Panc1 (cell line): ENCODE measurements at places on chromosomes 7 and 10. TPM values are rescaled to one million over a fixed set of nuclear protein-coding genes. Genes with fewer than 3 reads are reported as not detected.

Gene ITPRIP
- 55.0 TPM for total RNA-seq

Gene SRRT
- 248 TPM for total RNA-seq

GRCh38 chr10:112375721-112376395, 1.9 kb downstream of the ACSL5 start:
- no peak for DNase-seq

DNA sequence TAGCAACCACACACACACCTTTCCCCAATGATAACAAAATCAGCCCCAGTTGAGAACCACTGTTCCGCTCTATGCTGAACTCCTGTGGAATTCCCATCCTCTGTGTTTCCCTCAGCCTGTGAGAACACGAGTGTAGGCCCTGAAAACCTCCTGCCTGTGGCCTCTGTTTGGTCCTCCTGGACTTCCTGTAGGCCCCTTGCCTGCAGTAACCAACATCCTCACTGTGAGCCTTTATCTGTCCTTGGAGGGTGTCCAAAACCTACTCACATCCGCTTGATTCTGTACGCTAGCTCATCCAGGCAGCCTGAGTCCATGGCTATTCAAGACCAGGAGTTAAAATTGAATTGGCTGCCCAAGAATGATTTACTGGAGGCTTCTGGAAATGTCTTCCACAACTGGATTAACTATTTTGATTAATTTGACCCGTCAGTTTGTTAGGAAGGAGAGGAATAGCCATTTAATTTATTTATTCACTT, 149.8 kb downstream of the AKR1D1 start:
- no peak for DNase-seq

Gene CCDC172
- total RNA-seq = not detected

DNA sequence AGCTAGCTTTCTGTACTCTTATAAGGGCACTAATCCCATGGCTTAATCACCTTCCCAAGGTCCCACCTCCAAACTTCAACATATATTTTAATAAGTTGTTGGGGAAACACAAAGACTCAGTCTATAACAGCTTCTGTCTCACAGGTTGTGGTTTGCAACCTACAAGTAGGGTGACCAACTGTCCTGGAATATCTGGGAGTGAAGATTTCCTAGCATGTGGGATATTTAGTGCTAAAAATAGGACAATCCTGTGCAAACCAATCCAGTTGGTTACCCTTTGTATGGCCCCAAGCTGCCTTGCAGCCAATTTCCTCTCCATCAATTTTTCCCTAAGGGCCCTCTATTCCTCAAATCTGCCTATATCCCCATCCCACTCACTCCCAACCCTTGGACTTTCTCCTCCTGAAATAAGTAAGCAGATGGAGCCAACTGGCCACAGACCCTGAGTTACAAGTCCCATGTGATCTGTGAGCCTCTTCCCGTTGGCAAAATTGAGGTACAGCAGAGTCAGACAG, 82.3 kb downstream of the FAM13C start:
- no peak for DNase-seq

GRCh38 chr10:614790-615582, 74.5 kb downstream of the DIP2C start:
- no peak for DNase-seq

GRCh38 chr7:104855861-104856260, 158.1 kb upstream of the KMT2E start:
- DNase-seq = no peak

Gene NPC1L1
- total RNA-seq = not detected

- DNase-seq = no peak
Observed at GRCh38 chr10:125105706-125106255, 54.6 kb downstream of the CTBP2 start.

Gene CYP3A5
- total RNA-seq = 0.31 TPM

Gene PCLO
- 1.1 TPM for total RNA-seq

- DNase-seq = no peak
Observed at GRCh38 chr10:57018452-57018851, 657.4 kb upstream of the ZWINT start.

GRCh38 chr10:12642036-12642435, 292.7 kb downstream of the CAMK1D start:
- no peak for DNase-seq

GRCh38 chr7:34673066-34673465, 15.0 kb downstream of the NPSR1 start:
- DNase-seq = no peak

Gene ADRB1
- total RNA-seq = 12.9 TPM

GRCh38 chr7:37493123-37493522, 44.5 kb upstream of the ELMO1 start:
- DNase-seq = no peak

- no peak for DNase-seq
Observed at GRCh38 chr10:37957841-37958240, 18.6 kb downstream of the ZNF25 start.

Gene ATOH7
- 0.28 TPM for total RNA-seq

- DNase-seq = no peak
Observed at GRCh38 chr10:97903128-97904017, 53.7 kb downstream of the GOLGA7B start.

DNA sequence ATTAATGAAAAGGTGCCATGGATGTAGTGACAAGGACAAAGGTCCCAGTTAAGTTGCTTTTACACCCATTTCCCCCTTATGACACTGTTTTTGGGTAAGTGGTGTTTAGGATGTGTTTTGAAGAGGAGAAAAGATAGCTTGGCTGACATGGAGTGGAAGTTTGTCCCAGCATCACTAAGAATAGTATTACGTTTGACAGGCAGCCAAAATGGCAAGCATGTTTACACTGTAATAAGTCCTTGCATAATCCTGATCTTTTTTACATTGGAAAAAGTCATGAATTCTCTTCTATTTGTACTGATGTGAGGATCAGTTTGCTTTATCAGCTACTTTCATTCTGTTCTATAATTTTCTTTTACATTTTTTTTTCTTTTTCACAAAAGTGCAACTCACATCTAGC, 137.8 kb downstream of the CHRM2 start:
- DNase-seq = no peak

DNA sequence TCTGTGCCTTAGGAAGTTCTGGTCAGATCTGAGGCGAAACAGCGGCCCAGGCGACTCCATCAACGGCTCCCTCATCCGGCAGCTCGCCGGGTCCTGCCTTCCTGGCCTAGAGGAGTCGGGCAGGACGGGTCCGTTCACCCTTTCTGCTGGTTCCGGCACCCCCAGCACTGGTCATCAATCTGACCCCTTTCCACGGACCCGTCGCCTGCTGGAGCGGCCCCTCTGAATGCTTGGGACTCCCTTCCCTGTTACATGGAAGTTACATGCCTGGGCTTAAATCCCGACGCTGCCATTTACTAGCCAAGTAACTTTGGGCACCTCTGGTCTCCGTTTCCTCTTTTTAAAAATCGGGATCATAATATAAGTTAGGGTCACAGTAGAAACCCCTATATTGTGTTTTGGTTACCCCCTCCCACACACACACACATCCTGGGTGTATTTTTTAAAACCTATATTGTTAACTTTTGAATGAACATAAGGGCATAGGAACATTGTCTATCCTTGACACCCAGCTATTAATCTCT, 607 bp upstream of the GGCT start:
- peak; percentile 41 for DNase-seq

DNA sequence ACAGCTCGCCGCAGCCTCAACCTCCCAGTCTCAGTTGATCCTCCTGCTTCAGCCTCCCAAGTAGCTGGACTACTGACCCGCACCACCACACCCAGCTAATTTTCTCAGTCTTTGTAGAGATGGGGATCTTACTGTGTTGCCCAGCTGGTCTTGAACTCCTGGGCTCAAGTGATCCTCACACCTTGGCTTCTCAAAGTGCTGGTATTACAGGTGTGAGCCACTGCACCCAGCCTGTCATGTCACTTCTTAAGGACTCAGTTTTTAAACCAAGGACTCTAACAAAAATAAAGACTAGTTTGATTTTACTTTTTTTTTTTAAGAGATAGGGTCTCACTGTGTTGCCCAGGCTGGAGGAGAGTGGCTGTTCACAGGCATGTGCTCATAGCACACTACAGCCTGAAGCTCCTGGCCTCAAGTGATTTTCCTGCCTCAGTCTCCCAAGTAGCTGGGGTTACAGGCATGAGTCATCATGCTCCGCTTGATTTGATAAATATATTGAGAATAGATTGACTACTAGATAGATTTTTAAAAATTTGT, 16.5 kb upstream of the PPP3CB start:
- no peak for DNase-seq

- no peak for DNase-seq
Observed at GRCh38 chr10:47351899-47352815, 4.0 kb downstream of the RBP3 start.

Gene GPR85
- not detected for total RNA-seq

Gene CACUL1
- 44.1 TPM for total RNA-seq

DNA sequence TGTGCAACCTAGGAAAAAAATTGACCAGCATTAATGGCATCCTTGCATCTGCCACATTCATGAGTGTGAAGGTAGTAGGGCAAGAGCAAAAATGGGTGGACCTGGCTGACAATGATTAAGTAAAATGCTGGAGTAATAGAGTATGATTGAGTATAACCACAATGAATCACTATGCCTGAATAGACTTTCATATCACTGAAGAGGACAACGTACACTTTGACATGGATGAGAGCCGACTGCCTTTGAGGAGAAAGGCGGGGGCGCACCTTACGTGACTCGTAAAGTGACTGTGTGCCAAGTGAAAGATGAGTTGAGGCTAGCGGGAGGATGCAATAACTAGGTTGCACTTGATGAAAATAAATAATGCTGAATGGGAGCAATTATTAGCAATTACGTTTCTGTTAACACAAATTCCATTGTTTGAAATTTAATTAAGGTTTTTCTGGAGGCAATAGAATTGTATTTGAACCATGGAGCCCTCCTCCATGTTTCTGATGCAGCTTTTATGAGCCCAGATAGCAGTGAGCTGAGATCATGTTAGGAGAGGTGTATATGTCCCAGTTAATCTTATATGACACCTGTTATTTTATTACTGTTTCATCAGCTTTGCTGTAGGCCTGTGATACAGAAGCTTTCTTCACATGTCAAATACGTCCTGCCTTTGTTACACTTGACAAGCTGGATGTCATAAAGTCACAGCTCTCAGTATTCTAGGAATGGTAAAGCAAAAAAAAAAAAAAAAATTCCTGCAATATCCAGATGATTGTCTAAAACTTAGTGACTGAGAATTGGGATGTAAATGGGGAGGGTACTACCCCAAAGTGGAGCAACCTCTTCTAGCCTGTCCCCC, 596.5 kb downstream of the NXPH1 start:
- no peak for DNase-seq

- DNase-seq = no peak
Observed at GRCh38 chr10:7007600-7008190, 403.1 kb downstream of the SFMBT2 start.

Gene SNCG
- 5.2 TPM for total RNA-seq

Gene EN2
- total RNA-seq = 1.5 TPM

GRCh38 chr7:70376561-70377031, 755.3 kb upstream of the GALNT17 start:
- DNase-seq = no peak

GRCh38 chr7:36881233-36881874, 157.1 kb upstream of the AOAH start:
- DNase-seq = no peak

- no peak for DNase-seq
Observed at GRCh38 chr7:2307690-2308107, 6.5 kb downstream of the SNX8 start.

GRCh38 chr10:124913167-124913566, 28.8 kb upstream of the ZRANB1 start:
- no peak for DNase-seq

Gene MRPS17
- total RNA-seq = 28.9 TPM
